Right ventricle myocardium superior (tissue), 1 donor: ENCODE measurements at places on chromosomes 12 and 14. TPM values are rescaled to one million over a fixed set of nuclear protein-coding genes. Genes with fewer than 3 reads are reported as not detected.

ENDOU gene
- 0.11 TPM for total RNA-seq

CDH24 gene
- total RNA-seq, result 1.6 TPM

NEUROD4 gene
- not detected for total RNA-seq

SOAT2 gene
- not detected for total RNA-seq

PLA2G1B gene
- total RNA-seq, result not detected

CIDEB gene
- 2.9 TPM for total RNA-seq

NRL gene
- total RNA-seq, result 0.75 TPM

SCNN1A gene
- not detected for total RNA-seq

SERPINA12 gene
- not detected for total RNA-seq

OR11G2 gene
- not detected for total RNA-seq

DNA sequence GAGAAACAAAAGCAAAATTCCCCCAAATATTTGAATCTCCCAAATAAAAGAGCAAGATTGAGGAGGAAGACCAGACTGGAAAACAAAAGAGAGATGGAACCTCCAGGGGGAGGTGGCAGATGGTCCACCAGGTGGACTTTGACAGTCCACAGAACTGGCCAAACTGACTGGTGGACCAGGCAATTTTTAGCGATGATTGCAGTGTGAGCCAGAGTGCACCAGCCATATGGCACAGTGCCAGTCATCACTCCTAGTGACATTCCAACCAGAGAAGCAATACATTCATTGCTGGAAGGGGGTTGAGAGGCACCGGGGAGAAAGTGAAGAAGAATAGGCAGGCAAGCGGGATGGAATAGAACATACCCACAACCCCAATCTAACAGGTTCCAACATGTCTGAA, 182.9 kb downstream of the EXOC5 start:
- no peak for DNase-seq

- no peak for DNase-seq
These were observed 246.2 kb downstream of the MSRB3 start for GRCh38 chr12:65524666-65525065.

GRCh38 chr12:58711974-58712373, 208.3 kb downstream of the LRIG3 start:
- DNase-seq, result no peak

GRCh38 chr12:65269603-65270002, 8.9 kb upstream of the MSRB3 start:
- no peak for DNase-seq

DNA sequence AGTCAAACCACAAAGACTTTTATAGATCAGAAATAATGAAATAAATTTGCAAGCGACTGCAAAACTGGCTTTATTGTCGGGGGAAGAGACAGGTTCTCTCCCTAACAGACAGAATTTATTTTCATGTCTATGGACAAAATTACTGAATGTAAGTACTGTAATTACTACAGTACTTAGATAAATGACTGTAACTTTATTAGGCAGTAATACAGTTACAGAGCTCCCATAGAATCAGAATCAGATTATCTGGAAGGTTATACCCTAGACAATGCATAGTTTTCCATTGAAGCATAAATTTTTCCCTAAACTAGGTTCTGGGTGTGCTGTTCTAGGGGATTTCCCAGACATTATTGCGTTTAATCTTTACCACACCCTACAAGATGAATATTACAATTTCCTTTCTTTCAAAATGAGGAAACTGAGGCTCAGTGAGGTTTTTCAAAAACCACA, 114.2 kb downstream of the C12orf75 start:
- DNase-seq, result no peak

- no peak for DNase-seq
These were observed 994 bp downstream of the SRP54 start for GRCh38 chr14:34983786-34984185.

GRCh38 chr14:59154373-59154772, 34.1 kb upstream of the DAAM1 start:
- DNase-seq, result no peak

DNA sequence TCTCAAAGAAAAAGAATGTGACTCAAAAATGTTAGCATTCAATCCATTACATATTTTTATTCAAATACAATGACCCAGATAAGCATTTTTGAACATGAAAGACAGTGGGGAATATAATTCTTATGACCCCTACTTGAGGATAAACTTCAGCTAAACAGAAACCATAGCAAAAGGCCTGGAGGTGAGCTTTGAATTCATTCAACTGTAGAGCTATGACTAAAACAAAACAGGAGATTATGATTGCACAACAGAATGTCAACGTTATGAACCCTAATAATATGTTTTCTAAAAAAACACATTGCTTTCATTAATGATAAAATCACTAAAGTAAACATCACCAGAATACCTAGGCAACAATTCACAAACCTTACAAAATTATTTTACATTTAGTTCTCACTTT, 27.8 kb downstream of the EFCAB11 start:
- DNase-seq, result no peak

DNA sequence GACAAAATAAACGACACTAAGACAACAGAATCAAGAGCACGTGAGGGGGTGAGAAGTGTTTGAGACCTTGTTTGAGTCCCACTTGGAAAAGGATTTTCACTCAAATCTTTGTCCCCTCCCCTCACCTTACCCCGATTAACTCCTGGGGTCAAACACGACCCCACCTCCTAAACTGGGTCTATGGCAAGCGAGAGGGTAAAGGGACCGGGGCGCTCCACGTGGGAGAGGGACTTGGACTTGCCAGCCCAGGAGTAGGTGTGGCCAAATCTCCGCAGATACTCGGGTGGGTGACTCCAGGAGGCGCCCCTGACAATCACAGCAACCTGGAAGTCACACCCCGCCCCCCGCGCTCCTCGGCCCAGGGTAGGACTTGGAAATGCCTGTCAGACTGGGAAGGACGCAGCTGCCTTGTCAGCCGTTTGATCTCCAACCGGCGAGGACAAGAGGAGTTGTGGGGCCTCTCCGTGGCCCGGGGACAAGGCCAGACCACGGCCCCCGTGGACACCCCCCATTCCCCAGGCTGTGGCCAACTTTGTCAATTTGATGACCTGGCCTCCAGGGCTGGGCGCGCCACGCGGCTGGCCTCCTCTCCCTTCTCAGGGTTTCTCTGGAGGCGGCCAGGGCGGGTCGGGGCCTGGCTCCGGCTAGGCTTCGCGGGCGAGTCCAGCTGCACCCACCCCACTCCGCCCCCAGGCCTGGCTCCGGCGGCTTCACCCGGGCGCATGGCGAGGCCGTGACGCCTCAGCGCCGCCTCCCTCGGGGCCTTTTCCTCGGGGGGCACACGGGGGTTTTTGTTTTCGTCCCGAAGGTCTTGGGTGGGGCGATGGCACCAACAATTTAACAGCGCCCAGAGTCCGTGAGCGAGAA, 1.1 kb upstream of the BCL11B start:
- no peak for DNase-seq

- no peak for DNase-seq
These were observed 50.2 kb downstream of the TTLL5 start for GRCh38 chr14:75711105-75711795.

GRCh38 chr14:23071244-23071920, 14.1 kb upstream of the CDH24 start:
- peak; percentile 89 for DNase-seq

GRCh38 chr12:12562016-12562483, 613 bp downstream of the DUSP16 start:
- DNase-seq, result peak; percentile 52

DNA sequence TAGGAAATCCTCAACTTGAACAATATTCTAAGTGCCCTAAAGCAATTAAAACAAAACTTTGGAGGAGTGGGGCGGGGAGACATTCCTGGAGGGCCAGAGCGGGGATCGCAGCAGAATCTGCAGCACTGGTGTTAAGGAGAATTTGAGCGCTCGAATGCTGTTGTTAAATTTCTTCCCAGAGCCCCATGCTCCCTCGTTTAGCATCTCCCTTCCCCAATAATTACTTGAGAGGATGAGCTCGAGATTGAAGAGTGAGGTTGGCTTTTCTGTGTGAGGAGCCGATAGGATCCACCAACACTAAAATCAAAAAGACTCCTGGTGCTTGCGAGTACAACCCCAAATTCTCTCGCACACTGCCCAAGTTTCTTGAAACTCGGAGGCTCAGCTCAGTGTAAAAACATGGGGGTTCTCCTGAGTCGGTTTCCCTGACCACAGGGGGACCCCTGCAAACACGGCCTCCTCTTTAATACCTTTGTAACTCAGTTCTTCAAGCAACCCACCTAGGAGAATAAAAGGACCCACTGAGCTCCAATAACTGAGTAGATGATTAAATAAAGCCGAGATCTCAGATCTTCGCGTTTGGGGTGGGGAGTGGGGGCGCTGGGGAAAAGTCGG, 10.2 kb upstream of the FOXG1 start:
- DNase-seq, result no peak

GRCh38 chr14:75553761-75554364, 24.6 kb upstream of the FLVCR2 start:
- no peak for DNase-seq

DNA sequence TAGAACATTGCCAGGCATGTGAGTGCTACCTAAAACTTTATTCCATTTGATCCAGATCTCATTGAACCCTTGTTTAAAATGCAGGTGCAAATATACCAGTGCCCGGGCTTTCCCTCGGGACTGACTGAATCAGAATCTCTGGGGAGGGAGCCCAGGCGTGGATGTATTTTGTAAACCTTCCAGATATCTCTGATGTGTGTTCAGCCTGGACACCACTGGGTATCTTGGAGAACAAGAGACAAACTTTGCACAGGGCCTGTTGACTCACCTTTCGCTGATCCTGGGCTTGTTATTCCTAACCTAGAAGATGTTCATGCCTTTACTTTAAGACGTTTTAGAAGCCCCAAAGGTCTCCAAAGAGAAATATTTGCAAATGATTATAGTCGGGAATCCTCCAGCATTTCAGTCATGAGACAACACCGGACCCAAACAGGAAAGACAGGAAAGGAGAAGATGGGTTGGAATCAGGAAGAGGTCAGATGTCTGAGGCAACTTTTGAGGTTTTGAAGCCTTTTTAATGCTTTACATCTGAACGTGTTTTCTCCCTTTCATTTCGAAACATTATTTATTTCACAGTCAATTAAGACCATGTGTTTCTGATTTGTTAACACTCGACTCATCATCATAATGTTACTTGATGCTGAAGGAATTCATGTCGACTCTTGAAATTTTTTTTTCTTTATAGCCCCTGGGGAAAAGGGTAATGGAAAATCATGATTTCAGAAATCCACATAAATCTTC, 118.6 kb downstream of the PLXNC1 start:
- DNase-seq, result no peak

DNA sequence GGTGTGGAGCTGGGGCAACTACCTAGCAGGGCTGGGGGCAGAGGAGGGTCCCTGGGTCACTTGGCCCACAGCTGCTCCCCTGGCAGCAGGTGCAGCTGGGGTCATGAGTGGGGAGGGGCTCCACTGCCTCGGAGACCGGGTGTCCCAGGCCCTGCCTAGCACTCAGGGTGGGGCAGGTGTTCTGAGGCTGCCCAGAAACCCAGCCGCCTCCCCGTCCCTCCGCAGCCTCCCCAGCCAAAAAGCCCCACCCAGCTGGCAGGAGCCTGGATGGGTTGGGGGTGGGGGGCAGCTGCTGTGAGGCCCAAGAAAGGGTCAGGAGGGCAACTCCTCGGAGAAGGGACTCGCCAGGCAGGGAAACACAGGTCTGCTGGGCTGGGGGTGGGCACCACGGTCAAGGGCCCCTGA, 11.2 kb downstream of the AHNAK2 start:
- DNase-seq, result peak; percentile 49

- DNase-seq, result no peak
These were observed 84.8 kb downstream of the NRXN3 start for GRCh38 chr14:78254911-78255461.

GRCh38 chr14:93926873-93927799, at the start of gene FAM181A:
Gene FAM181A (plus strand): TSS chr14:93927344. CDS start chr14:93928286, 942 bp downstream.
- no peak for DNase-seq

DNA sequence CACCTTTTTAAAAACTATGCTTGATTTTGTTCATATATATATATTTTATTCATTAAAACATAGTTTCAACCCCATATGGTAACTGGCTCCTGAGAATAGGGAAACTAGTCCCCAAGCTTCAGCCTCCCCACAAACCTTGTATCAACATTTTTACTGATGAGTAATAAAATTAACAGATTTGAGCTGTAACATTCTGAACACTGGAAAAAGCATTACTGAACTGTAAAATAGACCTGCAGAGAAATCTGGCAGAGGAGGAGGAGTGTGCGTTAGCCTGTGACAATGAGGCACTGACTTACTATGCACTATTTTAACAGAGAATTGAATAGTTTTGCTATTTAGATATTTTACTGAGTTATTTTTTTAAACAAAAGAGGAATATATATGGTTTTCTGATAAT, 43.1 kb downstream of the FRS2 start:
- no peak for DNase-seq

DNA sequence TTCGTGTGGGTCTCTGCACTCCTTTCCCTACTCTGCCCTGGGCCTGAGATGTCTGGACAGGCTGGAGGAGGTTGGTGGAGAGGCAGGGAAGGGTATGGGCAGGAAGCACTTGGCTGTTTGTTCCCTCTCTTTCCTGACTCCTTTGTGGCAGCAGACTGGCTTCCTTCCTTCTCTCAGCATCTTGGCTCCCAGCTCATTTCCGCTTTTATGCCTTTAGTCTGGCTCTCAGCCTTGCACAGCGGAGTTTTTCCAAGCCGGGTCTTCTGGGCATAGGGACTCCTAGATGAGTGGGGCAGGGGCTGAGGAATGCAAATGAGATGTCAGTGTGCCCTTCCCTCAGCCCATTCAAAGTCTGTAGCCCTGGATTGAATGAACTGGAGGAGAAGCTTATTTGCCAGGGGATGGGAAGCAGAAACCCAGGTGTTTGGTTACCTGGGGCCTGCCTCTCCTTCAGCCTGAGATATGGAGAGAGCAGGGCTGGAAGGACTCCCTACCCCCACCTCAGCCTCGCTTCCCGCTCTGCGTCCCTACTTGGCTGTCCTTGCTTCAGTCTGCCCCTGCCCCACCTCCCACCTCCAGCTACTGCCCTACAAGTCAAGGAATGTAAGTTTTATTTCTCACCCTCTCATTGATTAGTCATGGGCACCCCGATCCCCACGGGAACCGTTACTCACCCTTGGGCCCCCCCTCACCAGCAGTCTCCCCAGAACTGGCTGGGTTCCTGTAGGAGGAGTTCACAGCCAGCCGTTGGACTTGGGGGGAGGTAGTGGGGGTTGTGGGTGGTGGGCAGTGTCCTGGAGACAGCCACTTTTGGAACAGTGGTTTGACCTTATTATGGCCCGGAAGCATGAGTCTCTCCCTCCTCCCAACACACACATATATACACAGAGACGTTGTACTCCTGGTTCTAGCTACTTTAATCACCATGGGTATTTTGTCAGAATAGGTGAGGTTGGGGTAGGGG, 9.3 kb upstream of the ITGA5 start:
- no peak for DNase-seq

- no peak for DNase-seq
These were observed 3.2 kb upstream of the TESPA1 start for GRCh38 chr12:54987611-54988231.
